A549 (cell line): ENCODE measurements at places on chromosomes 2 and 18.

DNA sequence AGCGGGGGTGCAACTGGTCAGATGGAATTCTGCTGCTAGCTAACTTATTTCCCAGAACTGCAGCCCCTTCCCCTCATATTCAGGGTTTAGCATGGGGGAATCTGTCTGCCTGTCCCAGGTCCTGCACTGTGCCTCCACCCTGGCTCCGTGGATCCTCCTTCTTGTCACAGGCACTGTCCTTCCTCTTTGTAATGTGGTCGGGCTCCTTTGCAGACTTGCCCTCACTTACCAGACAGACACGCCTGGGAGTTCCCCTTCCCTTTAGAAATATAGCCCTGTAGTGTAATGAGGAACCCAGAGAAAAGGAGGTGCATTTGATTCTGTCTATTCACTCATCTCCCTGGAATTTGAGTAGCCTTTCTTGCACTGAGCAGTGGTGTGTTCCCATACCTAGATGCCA is 108.7 kb downstream of the TRIM43 start:
- no peak for DNase-seq

DNA sequence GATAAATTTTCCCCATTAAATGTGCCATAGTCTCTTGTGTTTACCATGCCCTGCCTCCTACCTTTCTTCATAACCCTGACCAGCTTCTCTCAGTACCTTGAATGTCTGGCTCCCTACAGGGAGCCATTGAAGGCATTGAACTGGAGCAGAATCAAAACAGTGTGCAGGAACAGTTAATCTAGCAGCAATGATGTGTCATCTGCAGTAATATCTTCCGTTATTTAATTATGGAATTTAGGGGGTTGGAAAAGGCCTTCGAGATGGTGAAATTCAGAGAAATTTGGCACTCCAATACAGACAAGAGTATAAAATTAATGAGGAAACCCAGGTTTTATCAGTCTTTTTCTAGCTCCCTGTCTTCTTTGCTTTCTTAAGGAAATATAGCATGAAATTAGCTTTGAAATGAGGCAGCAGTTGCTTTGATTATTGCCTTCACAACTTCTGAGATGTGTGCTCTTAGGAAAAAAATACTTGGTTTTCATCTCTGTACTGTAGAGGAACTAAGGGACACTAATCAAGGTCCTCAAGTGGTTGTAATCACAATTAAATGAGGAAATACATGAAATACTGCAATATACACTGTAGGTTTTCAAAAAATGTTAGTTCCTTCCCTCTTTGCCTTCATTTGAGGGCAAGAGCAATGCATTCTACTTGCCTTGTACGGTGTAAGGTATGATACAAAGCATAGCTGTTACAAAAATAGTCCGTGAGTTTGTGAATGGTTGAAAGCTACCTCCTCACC is 369.1 kb downstream of the SETBP1 start:
- DNase-seq = no peak

DNA sequence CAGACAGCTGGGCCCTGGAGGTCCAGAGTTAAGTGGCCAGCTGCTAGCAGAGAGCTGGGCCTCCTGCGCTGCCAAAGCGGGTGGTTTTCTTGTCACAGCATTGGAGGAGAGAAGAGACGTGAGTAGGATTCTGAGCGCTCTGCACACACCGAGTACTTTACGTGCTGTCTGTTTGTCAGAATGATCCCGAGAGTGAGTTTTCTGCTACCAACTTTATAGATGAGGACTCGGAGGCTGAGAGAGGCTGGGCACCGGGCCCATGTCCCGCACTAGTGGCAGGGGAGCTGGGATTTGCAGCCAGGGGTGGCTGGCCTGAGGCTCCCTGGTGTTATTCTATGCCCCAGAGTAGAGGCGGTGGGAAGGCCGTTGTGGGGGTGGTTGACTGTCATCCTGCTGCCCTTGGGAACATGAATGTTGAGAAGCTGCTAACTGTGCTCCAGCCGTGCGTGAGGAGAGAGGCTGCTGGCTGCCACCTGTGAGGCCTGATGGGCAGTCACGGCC is 36.3 kb upstream of the MBP start:
- DNase-seq = no peak

DNA sequence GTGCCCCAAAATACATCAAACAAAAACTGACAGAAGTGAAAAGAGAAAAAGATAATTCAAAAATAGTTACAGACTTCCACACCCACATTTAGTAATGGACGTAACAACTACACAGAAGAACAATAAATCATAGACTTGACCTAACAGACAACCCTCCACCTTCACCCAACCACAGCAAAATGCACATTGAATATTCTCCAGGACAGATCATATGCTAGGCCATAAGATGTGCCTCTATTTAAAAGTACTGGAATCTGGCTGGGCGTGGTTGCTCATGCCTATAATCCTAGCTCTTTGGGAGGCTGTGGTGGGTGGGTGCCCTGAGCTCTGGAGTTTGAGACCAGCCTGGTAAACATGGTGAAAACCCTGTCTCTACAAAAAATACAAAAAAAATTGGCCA is 20.0 kb downstream of the SLC66A2 start:
- DNase-seq = no peak

DNA sequence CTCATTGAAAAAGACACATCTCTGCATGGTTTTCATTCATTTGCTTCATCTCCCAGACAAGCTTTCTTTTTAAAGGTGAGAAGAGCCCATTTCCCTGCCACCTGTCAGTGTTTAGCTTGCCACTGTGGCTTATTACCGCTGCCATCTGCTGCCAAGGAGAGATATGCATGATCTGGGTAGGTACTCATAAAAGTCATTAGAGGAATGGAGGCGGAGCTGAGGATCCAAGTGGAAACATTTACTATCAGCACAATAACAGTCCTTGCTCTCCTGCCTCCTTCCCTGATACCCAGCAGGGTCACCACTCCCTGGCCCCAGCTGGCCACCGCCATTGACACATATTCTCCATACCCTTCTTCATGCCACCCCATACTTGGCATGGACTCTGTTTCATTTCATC is 390.4 kb downstream of the TSN start:
- no peak for DNase-seq
